ENCODE measurements at places on chromosomes 12 and 14. TPM values are rescaled to one million over a fixed set of nuclear protein-coding genes. Genes with fewer than 3 reads are reported as not detected.

The PMCH gene
- not detected for total RNA-seq

The SYCP3 gene
- total RNA-seq: not detected

The MED13L gene
- total RNA-seq: 41.9 TPM

The INSM2 gene
- not detected for total RNA-seq

The RFLNA gene
- total RNA-seq: not detected

The ABCD2 gene
- 0.03 TPM for total RNA-seq

The OTUB2 gene
- 1.1 TPM for total RNA-seq
